Mesenteric fat pad (tissue), 1 donor: ENCODE measurements at places on chromosomes 5 and 9. TPM values are rescaled to one million over a fixed set of nuclear protein-coding genes. Genes with fewer than 3 reads are reported as not detected.

DNA sequence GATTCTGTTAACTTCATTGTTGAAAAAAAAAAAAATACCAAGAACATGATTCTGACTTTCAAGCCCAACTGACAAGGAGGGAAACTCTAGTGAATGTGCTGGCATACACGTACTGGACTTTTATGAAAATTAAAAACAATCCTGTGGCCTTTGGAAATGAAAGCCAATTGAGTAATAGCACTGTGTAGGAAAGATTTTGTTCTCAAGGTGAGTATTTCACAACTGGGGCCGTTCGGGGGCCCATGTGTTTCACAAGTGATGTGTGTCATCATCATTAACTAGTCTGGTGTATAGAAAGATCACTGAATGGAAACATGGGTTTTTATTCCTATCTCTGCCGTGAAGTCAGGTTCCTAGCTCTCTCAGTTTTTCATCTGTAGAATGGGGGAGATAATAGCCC, 605.0 kb upstream of the CLINT1 start:
- DNase-seq, result no peak

Gene ZNF483
- total RNA-seq, result 2.2 TPM

DNA sequence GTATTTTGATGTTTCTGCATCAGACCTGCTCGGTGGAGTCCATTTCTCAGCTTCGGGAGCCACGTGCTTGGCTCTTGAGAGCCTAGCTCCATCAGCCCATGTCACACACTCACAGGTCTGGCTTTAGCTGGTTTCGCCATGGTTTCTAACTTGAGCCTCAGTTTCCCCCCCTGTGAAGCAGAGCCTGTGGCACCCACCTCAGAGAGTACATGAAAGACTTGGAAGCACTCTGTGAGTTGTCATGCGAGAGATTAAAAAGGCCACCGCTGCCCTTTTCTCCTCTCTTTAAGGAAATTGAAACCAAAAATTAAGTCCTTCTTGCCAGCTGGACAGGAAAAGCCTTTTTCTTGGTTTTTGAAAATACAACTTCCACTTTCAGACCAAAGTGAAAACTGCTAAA, 8.8 kb downstream of the TENT4A start:
- DNase-seq, result no peak

- DNase-seq, result peak; percentile 73
Observed at GRCh38 chr9:98409719-98410118, 154.3 kb upstream of the TBC1D2 start.

- DNase-seq, result no peak
Observed at GRCh38 chr5:36751886-36752285, 124.7 kb upstream of the NIPBL start.

DNA sequence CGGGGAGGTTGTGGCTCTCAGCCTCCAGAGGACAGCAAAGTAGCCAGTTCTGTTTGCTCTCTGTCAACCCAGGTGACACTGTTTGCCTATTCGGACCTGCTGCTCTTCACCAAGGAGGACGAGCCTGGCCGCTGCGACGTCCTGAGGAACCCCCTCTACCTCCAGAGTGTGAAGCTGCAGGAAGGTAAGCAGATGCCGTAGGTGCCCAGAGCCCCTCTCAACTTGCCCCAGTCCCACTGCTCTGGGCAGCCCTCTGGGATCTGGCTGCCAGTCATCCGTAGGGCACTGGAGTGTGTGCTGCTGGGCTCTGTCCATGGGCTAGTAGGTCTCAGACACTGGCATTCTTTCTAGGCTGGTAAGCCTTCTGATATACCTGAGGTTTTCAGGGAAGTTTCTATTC, 59.3 kb downstream of the RGS3 start:
- DNase-seq, result no peak

DNA sequence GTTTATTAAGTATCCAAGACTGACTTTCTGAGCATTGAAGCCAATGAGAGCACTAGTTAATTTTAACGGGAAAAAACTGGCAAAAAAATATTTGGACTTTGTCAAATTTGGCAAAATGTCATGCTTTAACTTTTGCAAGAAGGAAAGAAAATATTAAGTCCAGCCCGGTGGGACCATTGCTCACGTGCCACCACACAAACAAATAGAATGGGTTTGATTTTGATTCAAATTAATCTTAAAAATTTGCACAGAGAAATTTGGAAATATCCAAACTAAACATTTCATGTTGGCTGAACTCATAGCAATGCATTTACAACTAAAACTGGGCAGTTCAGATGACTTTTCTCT, 302.2 kb downstream of the EBF1 start:
- no peak for DNase-seq

DNA sequence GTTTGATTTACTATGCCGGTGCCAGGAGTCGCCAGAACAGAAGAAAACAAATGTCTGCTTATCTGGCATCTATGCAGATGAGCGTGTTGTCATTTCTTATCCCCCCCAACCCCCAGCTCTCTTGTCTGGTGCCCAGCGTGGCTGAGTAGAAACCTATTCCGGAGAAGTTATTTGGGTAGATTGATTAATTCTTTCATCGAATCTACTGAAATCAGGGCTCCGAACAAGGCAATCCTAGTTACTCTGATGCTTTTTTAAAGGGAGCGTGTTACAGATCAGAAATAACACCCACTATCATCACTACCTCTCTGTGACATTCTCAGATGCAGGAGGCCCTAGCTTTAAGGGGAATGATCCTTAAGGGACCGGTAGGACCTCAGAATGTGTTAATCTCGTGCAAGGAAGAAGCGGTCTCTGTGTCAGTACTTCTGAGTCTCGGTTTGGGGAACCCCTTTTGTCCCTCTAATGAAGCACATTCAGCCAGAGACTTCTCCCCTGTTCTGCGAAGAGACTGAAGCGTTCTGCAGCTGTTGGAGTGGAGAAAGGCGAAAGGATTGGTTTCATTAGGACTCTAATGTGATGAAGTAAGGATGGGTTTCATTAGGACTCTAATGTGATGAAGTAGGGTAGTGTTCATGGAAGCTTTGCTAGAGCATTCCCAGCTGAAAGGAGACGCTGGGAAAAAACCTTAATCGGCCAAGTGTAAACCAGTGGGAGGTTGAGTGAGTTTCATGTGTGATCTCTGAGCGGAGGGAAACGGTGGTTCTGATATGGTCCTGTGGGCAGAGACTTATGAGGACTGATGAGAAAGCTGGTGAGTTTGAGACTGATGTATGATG, 1.5 kb downstream of the PIP5K1B start:
- DNase-seq, result no peak

Gene PLPPR1
- not detected for total RNA-seq

GRCh38 chr5:176737746-176738636, 72.4 kb upstream of the UNC5A start:
- DNase-seq, result peak; percentile 69

Gene TAF11L2
- not detected for total RNA-seq

- DNase-seq, result no peak
Observed at GRCh38 chr9:10366171-10366779, 246.5 kb downstream of the PTPRD start.

GRCh38 chr5:138663561-138663960, 88.4 kb upstream of the HSPA9 start:
- DNase-seq, result no peak

GRCh38 chr5:131224387-131225201, 39.3 kb upstream of the CDC42SE2 start:
- no peak for DNase-seq

Gene CARD19
- total RNA-seq, result 38.9 TPM

DNA sequence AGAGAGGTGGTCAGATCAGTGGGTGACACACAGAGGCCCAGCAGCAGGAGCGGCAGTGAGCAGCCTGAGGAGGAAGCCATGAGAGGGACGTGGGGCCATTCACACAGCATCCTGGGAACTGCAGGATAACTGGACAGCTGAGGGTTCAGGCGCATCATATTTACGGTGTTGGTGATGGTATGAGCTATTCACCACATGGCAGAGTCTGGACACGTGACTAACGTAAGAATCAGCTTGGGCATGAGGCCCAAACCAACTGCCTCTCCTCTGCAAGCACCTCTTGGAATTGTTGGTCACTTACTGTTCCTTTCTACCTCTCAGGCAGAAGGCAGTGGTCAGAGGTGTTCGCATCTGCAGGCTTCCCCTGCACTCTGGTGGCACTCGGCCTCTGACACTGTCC, 141.1 kb downstream of the ENTREP1 start:
- no peak for DNase-seq

DNA sequence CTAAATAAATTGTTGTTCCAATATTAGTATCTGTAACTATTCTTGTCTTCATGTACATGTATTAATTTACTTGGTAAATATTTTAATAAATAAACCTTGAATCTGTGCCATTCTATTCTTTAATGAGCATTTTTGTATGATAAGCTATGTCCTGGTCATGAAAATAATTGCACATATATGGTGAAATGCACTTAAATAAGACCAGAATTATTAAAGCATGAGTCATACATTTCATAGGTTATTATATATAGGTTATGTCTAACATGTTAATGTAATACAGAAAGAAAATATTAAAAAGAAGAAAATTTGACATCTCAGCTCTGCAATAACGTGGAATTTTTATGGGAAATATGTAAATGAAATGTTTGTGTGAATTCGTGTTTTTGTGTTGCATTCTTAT, 1168.1 kb downstream of the TAF11L14 start:
- no peak for DNase-seq

Gene FOXD4L5
- not detected for total RNA-seq

DNA sequence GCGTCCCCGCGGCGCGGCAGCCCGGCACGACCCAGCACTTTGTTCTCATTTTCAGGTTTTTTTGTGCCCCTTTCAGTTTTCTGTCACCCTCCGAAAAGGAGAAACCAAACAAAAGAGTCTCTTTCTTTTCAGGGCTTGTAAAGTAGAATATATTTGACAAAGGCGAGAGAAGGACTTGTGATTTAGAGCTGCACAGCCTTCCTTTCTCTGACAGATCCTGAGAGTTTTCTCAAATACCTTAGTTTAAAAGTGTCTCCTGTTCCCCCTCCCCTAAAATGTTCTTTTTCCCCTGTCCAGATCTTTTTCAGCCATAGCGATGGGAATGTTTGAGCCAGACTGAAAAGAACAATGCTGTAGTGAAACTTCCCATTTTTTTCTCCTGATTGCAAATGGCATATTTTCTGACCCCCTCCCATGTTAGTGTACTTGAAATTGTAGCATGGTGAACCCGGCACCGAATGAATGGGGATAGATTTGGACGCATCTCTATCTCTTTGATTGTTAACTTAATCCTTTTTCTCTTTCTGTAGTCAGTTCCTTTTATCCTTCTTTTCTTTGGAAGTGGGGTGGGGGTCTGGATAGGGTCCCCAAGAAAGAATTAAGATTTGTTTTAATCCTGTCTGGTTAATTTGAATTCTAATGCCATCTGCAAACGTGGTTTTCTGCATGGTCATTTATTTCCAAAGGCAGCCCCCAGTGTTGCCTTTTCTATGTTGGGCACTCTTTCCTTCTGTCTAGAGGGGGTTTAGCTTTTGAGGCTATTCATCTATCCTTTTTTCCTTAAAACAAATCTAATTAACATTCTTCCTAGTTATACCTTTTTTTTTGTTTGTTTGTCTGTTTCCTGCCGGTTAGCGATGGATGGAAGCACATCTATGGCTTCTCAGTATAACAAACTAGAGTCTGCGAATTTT, 2.2 kb downstream of the ZSWIM6 start:
- no peak for DNase-seq

- no peak for DNase-seq
Observed at GRCh38 chr5:61327760-61328753, 4.0 kb upstream of the ZSWIM6 start.

DNA sequence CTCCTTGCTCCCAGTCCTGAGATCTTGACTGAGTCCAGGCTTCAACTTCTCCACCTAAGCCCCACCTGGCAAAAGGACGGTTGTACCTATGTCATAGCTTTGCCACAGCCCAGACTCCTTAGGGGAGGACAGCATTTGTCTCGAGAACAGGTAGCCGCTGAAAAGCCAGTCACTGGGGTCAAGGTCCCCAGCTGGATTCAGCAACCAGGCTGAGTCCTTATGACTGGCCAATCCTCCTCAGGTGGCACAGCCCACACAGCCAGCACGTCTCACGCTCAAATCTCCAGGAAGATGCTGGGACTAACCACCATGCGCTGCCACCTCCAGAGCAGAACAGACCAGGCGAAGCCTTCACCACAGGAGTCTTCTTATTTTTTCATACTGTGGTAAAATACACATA, 27.9 kb upstream of the SMU1 start:
- no peak for DNase-seq

DNA sequence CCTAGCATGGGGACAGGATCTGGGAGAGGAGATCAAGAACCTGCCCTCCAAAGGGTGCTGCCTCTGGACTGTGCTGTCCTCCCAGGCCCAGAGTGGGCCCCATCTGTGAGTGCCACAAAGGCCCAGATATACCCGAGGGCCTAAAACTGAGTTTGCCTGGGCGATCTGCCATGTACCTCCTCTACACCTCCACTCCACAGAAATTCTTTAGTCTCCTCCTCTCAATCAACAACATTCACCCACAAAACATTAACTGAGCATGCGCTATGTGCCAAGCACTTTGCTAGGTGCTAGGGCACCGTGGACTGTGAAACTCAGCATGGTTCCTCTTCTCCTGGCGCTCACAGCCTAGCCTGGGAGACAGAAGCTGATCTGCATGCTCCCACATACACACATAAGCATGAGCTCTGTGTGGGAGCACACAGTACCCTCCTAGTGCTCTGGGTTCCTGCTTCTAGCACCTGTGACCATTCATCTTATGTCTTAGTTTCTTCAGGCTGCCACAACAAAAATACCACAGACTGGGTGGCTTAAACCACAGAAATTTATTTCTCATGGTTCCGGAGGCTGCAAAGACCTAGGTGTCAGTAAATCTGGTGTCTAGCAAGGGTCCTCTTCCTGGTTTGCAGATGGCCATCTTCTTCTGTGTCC, 82.0 kb upstream of the FSTL4 start:
- no peak for DNase-seq
